ENCODE measurements at places on chromosomes 1 and 21.
A peak's percentile ranks its signal among the peaks of the same experiment; 100 is the strongest.

- peak; percentile 49 for ATAC-seq
Observed at GRCh38 chr1:86703696-86704457, 499 bp upstream of the SH3GLB1 start.

DNA sequence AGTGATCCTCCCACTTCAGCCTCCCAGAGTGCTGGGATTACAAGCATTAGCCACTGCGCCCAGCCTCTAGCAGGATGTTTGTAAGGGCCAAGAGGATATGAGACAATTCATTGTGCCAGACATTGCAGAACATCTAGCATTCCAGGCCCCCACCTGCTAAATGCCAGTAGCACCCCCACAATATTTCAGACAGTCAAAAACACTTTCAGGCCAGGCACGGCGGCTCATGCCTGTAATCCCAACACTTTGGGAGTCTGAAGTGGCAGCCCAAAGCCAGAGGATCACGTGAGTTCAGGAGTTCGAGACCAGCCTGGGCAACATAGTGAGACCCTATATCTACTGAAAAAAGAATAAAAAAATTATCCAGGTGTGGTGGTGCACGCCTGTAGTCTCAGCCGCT is 12.9 kb downstream of the PPIE start:
- ATAC-seq = no peak

DNA sequence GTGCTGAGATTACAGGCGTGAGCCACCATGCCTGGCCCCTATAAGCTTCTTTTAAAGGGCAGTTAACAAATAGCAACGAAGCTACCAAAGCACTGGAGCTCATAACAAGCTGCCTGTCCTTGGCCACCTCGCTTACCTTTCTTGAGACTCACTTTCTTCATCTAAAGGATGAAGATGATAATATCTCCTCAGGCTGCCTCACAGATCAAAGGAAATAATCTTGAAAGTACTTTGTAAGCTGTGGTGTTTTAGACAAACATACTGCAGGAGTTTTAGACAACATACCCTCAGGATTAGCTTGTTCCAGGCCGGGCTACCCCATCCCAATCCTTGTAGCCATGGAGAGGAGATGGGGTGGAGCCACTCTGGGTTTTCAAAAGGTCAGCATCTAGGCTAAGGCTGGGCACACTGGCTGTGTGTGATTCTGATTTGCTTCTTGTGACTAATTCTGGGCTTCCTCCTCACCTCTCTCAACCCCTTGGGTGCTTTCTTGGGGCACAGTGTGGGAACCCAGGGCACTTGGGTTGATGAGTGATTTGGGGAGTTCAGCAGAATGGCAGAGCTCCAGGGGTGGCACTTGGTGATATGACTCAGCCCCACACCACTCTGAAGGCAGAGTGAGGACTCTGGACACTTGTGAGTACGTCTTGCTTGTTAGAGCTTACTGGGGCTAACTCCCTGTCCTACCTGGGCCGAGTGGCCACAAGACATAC is 5.2 kb downstream of the GPR25 start:
- ATAC-seq = peak; percentile 81

DNA sequence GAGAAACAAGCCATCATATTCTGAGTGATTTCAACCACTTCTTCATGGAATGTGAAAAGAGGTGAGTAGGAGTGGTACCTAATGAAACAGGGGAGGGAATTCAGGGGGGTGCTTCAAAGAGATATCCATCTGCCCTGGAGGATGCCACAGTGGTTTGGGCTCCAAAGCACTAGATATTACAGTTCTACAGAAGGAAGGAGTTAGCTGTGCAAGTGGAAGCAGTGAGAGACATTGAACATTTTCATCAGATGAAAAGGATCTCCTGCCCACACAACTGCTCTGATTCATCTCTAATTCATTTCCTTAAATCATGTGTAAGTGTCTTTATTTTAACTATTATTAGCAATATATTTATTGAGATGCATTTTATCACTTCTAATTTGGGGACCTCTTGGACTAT is 2.8 kb upstream of the RGS5 start:
- no peak for ATAC-seq

GRCh38 chr1:111269825-111270406 is 20.7 kb upstream of the CHIA start:
- ATAC-seq = no peak

DNA sequence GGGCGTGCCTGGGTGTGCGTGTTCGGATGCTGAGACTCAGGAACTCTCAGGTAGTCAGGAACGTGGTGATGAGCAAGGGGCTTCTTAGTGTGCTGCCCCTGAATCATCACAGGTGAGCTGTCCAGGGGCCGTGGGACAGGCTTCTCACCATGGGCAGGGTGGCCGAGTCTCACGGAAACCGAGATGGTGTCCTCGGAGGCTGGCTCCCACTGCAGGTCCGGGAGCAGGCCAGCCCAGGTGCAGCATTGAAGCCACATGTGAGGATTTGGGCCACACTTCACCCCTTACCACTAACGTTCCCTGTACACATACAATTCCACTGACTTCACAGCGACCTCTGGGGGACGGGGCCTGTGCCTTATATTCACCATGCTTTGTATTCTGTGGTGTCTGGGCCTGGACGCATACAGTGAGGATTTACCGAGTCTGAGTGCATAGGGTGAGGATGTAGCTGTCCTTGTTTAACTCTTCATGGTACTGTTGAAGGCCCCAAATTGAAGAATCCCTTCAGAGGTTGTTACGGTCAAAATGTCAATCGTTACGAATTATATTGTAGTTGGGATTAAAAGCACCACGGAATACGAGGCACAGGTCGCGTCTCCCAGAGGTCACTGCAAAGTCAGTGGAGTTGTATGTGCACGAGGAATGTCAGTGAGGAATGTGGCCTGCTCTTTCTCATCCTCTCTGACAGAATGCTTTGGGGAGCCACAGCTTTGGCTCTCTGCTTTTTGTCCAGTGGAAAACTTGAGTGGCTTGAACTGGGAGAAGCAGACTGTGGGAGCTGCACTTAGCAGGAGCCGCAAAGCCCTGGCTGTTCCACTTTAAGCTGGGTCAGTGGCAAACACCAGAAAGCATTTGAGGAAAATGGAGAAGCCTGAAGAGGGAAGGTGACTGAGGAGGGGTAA is 95.3 kb downstream of the MTR start:
- ATAC-seq = no peak

- ATAC-seq = no peak
Observed at GRCh38 chr1:239262538-239262937, 123.8 kb upstream of the CHRM3 start.
